Activated CD4-positive, CD25-positive, alpha-beta regulatory T cell treated with anti-CD3 and anti-CD28 coated beads, Interleukin-2, amount 50 U/mL, for 24 hours (primary cell): ENCODE measurements at places on chromosomes 1 and 21.

DNA sequence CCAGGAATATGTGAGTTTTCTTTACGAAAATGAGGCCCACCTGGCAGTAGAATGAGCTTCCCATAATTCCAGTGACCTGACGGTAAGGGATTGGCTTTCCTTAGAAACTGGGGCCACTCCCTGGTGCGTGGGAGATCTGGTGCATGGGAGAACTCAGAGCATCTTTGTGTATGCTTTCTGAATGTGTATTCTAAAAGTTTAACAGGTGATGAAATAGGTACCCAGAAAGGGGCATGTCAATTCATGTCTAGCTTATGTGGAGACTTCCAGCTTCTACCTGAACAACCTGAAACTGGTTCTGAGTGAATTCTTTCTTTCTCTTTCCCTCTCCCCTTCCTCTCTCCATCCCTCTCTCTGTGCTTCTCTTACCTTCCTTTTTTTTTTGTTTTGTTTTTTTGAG is 15.2 kb upstream of the FCRLA start:
- no peak for ATAC-seq

- ATAC-seq: no peak
Measured at GRCh38 chr1:237864338-237865244, 26.1 kb downstream of the ZP4 start.

DNA sequence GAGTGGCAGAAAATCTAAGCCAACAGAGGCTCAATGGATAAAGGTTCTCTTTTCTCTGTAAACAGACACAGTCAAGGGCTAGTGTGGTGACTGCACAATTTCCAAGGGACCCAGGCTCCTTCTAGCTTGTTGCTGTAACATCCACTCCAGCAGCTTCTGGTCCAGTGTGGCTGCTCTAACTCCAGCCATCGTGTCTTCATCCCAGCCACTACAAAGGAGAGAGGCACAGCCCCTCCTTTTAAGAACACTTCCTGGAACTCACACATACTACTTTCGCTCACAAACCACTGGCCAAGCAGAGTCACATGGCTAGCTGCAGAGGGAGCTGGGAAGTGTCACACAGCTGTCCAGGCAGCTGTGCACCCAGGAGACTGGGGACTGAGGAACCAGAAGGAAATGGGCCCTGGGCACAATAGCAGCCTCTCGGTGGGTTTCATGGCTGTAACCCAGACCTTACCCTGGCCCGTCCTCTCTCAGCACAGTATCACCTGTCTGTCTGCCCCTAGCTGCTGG is 188.6 kb upstream of the VAMP3 start:
- no peak for ATAC-seq

GRCh38 chr1:245946905-245947304 is 560.2 kb downstream of the SMYD3 start:
- ATAC-seq: no peak

DNA sequence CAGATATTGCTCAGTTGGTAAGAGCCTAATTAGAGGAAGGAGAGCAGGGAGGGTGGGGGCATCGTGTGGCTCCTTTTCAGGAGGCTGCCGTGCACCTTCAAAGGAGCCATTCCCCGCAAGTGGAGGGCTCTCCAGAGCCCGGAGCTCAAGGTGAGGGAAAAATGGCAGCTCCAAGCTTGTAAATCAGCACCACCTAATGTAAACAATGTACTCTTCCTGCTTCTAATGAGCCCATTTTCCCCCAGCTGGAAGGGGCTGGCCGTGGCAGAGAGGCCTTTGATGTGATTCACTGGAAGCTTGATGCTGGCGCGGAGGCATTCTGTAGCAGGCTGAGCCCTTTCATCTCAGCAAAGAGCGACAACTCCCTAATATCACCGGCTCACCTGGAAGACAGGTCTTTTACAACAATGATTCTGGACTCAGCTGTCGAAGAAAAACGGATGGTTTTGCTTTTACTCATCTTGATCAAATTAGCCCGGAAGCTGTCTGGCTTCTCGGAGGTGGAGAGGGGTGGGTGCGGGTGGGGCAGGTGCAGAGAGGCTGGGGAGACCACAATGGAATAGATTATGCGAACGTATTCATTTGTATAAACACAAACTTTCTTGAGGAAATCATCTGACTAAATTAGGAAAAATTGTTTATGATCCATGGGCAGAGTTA is 112.5 kb downstream of the RRAGC start:
- no peak for ATAC-seq

DNA sequence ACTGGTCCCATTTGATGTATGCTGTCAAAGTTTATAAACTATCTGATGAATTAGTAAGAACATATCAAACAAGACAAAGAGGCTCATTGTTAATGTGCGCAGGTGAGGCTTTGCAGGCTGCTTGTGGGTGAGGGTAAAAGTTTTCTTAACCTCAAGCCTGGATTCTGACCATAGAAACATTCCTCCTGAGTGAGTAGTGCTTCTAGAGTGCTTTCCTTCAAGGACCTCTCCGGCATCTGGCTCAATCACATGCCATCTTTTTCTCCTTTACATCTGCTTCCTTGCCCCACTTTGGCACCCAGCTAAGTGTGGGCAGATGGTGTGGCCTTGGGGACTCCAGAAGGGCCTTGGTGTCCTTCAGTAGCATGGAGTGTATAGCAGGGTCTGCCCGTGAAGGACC is 104.0 kb downstream of the ROR1 start:
- ATAC-seq: no peak

DNA sequence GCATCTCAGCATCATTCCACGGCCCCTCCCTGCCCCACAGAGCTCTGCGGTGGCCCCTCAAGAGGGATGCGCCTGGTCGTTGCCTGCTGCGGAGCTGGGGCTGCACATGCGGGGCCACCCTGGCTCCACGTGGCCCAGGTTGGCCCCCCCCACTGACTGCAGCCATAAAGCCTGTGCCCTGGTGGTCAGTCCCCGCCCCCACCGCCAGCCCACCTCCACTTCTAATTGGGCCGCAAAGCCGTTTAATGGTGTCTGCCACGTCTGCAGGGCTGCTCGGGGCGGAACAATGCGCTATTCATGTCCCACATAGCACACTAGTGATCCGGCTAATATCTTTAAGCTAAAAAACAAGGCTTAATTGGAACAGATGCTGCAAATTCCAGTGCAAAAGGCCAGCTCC is 33.5 kb upstream of the ACTRT2 start:
- ATAC-seq: no peak

DNA sequence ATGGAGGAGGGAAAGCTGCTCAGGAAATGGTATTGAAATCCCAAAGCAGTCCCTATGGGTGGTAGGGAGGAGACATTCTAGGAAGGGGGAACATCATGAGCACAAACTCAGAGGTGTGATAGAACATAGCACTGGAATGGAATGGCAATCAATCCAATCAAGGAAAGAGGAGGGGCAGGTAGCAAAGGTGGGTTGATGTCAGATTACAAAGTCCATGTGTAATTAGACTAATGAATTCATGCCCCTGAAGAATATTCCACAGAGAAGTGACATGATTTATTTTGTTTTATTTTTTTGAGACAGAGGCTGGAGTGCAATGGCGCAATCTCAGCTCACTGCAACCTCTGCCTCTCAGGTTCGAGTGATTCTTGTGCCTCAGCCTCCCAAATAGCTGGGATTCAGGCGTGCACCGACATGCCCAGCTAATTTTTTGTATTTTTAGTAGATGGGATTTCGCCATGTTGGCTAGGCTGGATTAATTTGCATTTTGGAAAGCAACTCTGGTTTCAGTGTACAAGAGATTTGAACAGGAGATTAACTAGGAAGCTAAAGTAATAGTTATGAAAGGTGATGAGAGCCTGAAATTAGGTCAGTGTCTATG is 36.1 kb downstream of the DEGS1 start:
- ATAC-seq: no peak

- ATAC-seq: peak; percentile 77
Measured at GRCh38 chr1:33004613-33005012, 32.1 kb downstream of the AK2 start.

GRCh38 chr1:3674100-3675094 is 22.1 kb downstream of the TP73 start:
- ATAC-seq: no peak

GRCh38 chr1:197919346-197920066 is 2.3 kb downstream of the LHX9 start:
- peak; percentile 33 for ATAC-seq

DNA sequence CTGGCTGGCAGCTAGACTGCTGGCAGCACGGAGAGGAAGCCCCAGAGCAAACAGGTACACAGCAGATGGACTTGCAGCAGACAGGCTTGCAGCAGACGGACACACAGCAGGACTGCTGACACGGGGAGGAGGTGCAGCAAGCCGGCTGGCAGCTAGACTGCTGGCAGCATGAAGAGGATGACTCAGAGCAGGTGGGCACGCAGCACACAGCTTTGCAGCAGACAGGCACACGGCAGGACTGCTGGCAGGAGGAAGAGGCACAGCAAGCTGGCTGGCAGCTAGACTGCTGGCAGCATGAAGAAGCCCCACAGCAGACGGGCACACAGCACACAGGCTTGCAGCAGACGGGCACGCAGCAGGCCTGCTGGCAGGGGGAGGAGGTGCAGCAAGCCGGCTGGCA is 498 bp downstream of the KRTAP10-2 start:
- ATAC-seq: no peak

DNA sequence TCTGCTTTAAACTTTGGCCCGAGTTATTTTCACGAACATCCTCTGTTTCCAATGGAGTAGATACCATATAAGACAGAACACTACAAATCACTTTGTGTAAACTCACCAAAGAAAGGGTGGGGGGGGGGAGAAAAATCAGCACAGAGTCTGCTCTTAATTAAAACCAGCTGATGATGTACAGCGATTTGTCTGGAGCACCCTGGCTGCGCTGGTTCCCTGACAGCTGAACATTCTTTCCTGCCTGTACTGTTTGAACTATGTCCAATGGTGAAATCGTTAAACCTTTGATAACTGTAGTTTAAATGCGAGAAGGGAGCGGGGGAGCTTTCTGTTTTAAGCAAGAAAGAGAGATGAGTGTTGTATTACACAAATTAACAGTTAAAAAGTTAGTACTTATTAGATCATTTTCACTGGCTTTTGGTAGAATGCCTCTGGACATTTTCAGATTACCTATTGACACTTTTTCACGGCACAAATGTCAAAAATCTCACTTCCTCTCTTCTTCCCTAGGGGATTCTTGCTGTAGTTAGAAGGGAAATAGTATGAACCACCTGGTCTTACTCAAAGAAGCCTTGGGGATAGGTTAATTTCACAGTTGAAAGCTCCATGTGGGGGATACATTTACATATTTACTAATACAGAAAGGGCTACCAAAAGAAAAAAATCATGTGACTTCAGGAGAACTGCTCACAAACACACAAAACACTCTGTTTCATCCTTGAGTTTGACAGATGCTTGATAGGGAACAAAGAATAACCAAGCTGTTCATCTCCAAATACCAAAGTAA is 140.2 kb upstream of the RUNX1 start:
- no peak for ATAC-seq

DNA sequence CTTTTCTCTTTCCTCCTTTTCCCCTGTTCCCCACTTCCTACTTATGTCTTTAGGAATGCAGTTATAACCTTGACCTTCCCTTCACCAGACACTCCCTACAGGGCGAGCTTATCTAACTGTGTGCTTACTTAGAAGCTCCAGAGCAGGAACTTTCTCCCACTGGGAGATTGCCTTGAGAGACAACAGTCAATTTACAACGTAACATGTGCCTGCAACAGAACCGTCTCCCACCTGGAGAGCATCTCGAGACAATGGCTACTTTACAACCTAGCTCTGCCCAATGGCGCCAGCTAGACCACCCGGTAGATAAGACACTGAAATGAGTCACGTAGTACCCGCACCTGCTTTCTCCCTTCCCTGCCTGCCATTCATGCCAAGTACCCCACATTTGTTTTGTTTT is 16.7 kb downstream of the HMGN1 start:
- no peak for ATAC-seq

DNA sequence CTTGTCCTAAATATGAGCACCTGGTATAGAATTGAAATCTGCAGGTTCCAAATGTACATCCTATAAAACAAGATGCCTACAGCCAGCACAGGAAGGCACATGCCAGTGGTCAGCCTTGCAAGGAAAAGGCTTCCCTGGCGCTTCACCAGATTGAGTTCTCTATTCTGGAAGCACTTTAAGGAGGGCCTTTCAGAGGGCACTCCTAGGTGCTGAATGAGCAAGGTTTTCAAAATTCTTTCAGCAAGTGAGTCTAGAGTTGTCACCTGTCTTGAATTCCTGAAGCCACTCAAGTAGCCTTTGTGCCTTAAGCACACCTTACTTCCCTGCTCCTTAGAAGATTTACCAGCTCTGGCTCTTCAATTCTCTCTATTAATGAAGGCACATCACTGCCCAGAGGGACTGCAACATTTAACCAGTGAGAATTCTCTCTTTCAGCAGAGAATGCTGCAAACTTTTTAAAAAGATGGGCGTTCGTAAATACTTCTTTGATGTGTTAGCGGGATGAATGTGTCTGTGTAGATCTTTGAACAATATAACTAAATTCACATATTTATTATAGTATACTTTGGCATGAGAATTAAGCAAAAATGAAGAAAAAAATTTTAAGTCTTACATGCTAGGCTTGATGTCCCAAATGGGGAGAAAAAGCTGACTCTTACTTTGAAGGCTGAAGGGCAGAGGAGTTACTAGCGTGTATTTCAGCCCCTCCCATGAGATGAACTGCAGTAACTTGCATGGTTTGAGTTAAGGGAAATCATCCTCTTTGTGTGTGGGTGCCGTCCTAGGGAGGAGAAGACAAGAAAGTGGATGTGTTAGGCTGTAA is 162.0 kb downstream of the NTPCR start:
- no peak for ATAC-seq

GRCh38 chr1:58895559-58896145 is 111.8 kb upstream of the JUN start:
- no peak for ATAC-seq

DNA sequence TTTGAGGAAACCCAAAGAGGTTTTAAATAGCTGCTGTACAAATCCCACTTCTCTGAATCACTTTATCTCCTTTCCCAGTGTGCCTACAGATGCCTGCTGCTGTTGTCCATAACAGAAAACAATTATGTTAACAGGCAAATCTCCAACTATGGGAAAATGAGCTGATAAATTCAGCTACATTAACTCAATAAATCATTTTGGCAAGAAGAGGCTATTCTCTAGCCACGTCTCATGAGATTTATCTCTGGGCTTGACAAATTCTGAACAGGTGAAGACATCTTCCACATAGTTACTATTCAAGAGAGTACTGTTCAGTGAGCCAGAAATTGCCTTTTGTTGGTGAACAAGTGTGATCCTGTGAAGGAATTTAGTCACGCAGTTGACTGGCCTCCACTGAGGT is 327.1 kb upstream of the FMN2 start:
- ATAC-seq: no peak

DNA sequence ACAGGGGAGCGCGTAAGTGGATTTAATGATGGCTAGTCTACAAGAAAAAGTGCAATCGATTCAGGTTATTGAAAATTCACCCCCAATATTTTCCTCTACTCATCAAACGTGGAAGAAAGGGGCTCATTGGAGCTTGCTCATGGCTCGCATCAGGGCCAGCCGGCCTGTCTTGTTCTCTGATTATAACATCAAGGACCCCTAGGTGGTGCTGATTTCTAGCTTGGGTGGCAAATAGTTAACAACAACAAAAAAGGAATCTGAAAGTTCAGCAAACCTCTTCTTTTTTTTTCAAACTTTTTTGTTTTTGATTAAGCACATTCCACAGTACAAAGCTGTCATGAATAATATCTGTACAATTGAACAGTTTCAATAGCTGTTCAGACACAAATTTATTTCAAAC is 35.8 kb upstream of the SOD1 start:
- ATAC-seq: no peak

GRCh38 chr1:200319148-200319547 is 90.7 kb downstream of the ZNF281 start:
- ATAC-seq: no peak
